ENCODE measurements at places on chromosomes 16 and 17. TPM values are rescaled to one million over a fixed set of nuclear protein-coding genes. Genes with fewer than 3 reads are reported as not detected.

Gene HBA1
- not detected for total RNA-seq

Gene APOH
- not detected for total RNA-seq

Gene RAPGEFL1
- 11.9 TPM for total RNA-seq

Gene ZNRF1
- 41.4 TPM for total RNA-seq

Gene FSCN2
- total RNA-seq, result 0.26 TPM

Gene PRAC2
- total RNA-seq, result not detected

Gene CDH3
- 0.19 TPM for total RNA-seq

Gene WRAP53
- total RNA-seq, result 35.0 TPM

Gene SSTR5
- not detected for total RNA-seq

Gene ADGRG3
- total RNA-seq, result not detected

Gene MYH13
- not detected for total RNA-seq

Gene CRAMP1
- 36.7 TPM for total RNA-seq

Gene TEX14
- 0.07 TPM for total RNA-seq

Gene NAA38
- total RNA-seq, result 47.5 TPM

Gene SLFN12
- 7.8 TPM for total RNA-seq

Gene TNFRSF12A
- total RNA-seq, result 7.3 TPM

Gene SRCIN1
- total RNA-seq, result 0.26 TPM

Gene OR1D2
- total RNA-seq, result not detected

Gene CES3
- 6.8 TPM for total RNA-seq

Gene MMP15
- 0.89 TPM for total RNA-seq

Gene KRTAP9-3
- not detected for total RNA-seq

Gene KRT31
- total RNA-seq, result not detected

Gene EFNB3
- total RNA-seq, result not detected

Gene ANKRD40CL
- not detected for total RNA-seq

Gene TRPV3
- total RNA-seq, result 0.31 TPM

Gene PLCG2
- 6.9 TPM for total RNA-seq

Gene FOXL1
- not detected for total RNA-seq

Gene PRAC1
- not detected for total RNA-seq

Gene SOCS7
- total RNA-seq, result 31.2 TPM

Gene CAMKK1
- 8.6 TPM for total RNA-seq

Gene MYH11
- total RNA-seq, result 0.05 TPM

Gene CCL11
- not detected for total RNA-seq

Gene TLCD2
- total RNA-seq, result 0.14 TPM

Gene SNAI3
- total RNA-seq, result 3.3 TPM

Gene FOXC2
- total RNA-seq, result not detected

Gene TBC1D3
- total RNA-seq, result not detected

Gene SLC38A8
- total RNA-seq, result not detected

Gene KRT39
- not detected for total RNA-seq

Gene KRT9
- total RNA-seq, result not detected

Gene SCIMP
- total RNA-seq, result not detected

Gene PHKB
- total RNA-seq, result 27.9 TPM

Gene SNF8
- total RNA-seq, result 143 TPM

Gene SHCBP1
- total RNA-seq, result 43.9 TPM

Gene LRRC37A2
- 6.2 TPM for total RNA-seq

Gene SBK1
- 0.85 TPM for total RNA-seq

Gene CCDC154
- 1.3 TPM for total RNA-seq
